ENCODE measurements at places on chromosomes 6 and 20.
A peak's percentile ranks its signal among the peaks of the same experiment; 100 is the strongest.

GRCh38 chr20:2387180-2387577 lies 6.5 kb downstream of the TGM6 start:
- peak; percentile 72 for DNase-seq

DNA sequence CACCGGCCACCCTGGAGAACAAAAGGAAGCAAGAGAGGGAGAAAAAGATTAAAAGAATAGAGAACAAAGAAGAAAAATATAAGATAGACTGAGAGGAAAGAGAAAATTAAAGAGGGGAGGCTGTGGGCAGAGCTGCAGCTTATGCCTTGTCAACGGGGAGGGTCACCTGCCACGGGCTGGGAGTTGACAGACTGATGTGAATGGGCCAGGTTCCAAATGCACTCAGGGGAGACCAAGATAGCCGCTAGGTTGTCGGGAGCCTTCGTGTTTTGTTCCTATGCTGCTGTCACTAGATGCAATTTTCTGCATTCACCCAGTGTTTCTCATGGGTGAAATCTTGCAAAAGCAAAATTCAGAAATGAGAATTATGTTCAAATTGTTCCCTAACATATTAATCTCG lies 119.6 kb upstream of the MTHFD1L start:
- DNase-seq: no peak

- DNase-seq: no peak
Observed at GRCh38 chr6:19479551-19479950, 357.6 kb upstream of the ID4 start.

GRCh38 chr6:11767458-11767857 lies 11.1 kb downstream of the ADTRP start:
- no peak for DNase-seq
